Stimulated activated CD4-positive, alpha-beta T cell treated with anti-CD3 and anti-CD28 coated beads, TNF-alpha, amount 100 ng/mL, for 48 hours (primary cell): ENCODE measurements at places on chromosomes 3 and 15.

DNA sequence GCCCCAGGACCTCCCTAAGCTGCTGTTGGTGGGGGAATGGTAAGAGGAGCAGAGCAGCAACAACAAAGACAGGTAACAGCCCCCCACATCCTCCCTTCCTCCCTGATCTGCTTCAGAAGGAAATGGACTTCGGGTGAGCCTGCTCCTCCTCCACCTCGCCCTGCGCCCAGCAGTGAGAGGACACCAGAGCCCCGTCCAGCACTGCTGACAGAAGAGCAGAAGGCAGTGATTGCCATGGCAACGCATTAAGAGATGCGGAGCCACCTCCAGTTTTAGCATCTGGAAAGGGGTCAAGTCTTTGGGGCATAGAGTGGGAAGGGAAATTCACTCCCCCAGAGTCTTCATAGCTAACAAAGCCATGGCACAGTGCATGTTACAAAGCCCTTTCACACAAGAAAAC lies 77.6 kb upstream of the HRH1 start:
- DNase-seq = no peak

DNA sequence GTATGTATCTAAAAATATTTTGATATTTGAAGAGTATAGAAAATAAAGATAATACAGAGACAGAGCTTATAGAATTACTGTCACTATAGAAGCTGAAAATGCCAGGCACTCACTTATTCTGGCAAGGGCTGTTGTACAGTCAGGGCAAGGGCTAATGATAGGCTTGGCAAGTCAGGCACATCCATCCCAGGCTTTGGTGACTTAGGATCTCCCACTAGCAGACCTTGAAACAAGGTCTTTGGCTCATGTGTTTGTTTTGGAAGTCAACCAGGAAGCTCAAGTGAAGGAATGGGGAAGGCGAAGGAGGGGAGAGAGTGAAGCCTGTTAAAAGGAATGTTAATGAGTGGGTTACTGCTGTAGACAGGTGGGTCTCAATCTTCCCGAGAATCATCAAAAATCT lies 199.1 kb upstream of the SUCLG2 start:
- DNase-seq = no peak

DNA sequence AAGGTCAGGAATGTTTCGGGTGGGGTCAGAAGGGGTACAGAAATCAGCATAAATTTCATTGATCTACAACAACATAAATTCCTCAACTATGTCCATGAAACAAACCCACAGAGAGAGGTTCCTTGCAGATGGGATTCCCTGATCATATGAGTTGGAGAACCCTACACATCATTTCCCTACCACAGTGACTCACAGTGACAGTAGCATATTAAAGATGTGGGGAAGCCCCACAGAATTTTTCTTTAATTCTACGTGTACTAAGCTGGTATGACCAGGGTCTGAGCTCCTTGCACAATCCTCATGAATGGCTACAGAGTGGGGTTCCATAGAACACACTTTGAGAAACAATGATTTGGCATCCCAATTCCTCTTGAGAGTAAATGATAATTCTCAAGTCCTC lies 116.9 kb upstream of the RAD18 start:
- DNase-seq = no peak

DNA sequence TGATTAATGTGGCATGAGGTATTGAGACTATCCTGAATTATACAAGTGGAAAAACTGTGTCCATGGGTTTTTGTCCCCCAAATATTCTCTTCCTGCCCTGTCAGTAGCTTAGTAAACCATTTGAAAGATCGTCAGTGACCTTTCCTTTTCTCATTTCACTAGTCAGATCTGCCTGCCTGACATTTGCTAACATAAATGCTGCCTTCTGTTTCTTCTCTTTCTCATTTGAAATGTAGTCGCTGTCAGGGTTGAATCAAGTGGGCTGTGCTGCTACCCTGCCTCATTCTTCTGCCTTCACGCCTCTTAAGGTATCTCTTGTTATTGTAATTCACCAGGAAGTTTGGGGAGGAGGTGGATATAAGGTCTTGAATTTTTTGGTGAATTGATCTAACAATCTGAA lies 67.5 kb downstream of the LRCH3 start:
- no peak for DNase-seq

DNA sequence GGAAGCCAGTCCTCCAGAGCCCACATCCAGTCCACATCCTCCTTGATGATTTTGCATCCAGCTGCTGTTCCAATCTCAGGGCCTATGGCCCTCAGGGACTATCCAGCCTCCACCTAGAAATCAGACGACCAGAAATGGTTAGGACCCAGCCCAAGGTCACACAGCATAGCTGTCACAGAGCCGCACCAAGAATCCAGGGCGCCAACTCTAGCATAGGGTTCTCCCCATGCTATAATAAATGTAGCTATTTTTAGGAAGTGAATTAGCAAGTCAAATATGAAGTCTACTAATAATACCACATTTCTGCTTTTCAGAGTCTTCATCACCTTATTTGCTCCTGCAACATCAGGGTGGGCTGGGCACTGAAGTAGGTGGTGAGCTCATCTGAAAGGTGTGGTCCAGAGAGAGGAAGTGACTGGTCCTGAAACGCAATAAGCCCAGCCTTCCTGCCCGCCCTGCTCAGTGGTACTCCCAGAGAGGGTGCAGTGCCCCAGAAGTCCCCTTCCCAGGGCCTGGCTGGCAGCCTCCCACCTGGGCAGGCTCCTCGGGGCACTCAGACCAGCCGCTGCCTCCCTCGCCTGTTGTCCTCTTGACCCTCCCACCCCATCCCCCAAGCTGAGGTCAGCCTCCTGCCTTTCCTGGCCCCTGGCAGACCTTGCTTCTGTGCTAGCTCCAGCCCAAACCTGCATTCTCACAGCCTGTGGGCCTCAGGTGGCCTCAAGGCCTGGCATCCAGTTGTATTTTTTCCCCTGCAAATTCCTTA lies 17.6 kb upstream of the CYP11A1 start:
- DNase-seq = no peak

DNA sequence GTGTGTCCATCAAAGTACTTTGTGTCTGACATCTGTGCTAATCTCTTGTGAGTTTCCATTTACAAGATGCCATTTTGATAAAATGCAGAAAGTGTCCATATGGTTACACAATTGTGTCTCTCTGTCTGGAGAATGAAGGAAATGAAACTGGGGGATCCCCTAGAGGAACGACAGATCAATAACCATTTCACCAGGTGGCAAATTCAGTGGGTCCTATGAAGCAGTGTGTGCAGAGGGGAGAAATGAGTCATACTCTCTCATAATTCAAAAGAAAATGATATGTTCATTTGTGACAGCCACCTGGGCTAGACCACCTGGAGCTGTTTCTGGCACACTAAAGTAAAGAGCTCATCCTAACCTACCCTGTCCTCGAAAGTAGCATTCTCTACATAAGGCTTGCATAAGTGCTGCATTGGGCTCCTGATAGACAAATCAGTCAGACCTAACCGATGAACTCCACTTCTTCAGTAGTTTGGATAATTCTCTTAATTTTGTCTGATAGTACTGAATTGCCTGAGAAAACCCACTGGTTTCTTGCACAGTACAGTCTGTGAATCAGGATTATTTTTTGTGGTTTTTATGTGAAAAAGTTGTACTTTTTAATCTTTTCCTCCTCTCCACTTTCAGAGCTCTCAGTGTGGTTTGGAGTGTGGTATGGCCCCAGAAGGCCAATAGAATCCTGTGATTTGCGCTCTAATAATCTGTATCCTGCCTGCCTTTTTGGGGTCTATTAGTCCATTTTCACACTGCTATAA lies 10.3 kb upstream of the CD47 start:
- no peak for DNase-seq

DNA sequence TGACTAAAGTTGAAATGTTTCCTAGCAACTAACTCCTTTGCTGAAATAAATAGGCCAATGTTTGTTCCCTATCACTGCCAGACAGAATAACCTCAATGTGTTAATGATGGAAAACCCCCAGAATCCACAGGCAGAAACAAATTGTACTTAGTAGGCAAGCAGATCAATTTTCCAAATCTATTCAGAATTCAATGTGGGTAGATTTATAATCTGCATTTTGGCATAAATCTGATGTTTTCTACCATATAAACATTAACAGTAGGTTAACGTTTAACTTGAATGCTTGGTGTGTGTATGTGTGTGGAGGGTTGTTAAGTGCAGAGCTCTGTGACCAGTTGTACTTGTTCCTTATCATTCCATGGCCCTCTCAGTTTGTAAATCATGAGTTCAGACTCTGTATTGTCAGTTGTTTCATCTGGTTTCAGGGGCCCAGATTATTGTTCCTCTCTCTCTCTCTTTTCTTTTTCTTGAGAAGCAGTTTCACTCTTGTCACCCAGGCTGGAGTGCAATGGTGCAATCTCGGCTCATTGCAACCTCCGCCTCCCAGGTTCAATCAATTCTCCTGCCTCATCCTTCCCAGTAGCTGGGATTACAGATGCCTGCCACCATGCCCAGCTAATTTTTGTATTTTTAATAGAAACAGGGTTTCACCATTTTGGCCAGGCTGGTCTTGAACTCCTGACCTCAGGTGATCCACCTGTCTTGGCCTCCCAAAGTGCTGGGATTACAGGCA lies 32.8 kb downstream of the PLSCR1 start:
- DNase-seq = no peak

DNA sequence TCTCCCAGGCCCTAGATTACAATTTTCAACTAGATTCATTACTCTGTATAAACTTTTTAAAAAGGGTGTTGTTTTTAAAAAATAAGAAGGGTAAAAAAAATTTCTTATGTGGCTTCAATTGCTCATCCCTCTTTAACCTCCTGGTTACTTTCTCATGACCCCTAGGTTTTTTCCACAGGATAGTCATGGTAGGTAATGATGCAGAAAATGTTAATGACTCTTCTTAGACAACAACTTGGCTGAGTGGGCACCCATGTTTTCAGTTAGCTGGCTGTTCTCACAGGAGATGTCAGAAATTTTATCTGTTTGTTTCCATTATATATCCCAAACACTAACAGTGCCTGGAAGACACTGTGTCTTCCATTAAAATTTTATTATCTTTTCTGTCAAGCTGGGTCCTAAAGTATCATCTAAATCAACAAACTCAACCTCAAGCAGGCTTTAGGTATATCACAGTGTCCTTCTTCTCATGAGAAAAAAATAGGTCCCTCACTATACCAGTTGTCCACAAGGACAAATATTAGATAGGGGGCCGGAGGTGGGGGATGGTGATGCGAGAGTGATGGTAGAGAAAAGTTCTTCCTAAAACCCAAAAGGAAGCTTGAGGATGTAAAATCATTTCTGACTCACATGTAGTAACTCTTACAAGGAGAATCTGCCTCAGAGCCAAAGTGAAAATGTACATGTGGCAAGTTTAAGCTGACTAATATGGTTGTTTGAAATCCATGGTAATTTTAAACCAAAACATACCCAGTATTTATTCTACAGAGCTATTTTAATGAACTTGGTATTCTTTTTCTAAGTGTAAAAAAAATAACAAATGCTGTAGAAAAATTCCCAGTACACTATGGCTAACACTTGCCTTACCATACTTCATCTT lies 43.3 kb downstream of the PLOD2 start:
- no peak for DNase-seq

- DNase-seq = no peak
These were observed 52.1 kb downstream of the CMTM8 start for GRCh38 chr3:32290619-32291018.

DNA sequence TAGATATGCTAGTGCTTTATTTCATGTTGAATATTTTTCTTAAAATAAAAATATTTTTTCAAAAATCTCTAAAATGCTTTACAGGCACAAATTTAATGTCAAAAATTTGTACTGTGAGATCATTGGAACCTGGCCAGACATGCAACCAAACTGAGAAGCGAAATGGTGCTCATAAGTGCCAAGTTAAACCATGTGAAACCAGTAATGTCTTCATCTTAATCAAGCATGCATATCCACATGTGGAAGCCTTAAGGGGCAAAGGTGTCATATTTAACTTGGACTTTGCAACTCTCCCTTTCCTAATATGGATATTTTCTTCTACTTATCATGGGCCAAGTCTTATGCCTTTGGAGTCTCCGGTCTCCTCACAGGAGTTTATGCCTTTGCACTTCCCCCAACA lies 208.9 kb upstream of the COL8A1 start:
- DNase-seq = no peak

DNA sequence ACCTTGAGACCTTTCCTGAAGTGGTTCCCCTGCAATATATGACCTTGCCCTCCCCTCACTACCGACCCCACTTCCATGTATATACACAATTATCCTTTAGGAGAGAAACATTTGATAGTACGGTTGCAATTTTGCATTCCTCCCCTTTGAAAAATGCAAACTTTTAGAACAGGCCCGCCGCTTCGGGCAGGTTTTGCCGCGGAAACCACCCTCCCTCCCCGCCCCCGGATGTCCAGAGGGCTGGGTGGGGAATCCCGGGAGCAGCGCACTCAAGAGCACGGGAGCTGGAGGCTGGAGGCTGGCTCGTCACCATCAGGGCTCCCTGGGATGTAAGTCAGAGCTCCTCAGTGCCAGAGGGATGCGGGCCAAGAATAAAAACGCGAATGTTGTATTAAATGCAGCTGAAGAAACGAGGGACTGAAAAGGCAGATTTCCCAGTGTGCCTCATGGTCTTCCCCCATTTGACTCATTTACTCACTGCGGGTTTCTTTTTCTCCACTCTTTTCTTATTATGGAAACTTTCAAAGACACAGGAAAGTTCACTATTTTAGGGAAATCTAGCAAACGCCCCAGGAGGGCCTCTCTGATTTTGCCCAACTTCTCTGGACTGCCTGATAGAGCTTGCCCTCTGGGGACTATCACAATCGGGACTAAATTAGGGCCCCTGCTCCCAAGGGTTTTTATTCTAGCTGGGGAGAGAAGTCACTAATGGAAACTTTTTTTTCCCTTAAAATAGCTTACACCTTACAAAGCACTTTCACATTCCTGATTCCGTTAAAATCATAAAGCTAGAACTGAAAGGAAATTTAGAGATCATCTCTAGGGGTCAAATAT lies 2.9 kb upstream of the USP3 start:
- no peak for DNase-seq

GRCh38 chr3:107657971-107658370 lies 135.2 kb downstream of the BBX start:
- no peak for DNase-seq

- DNase-seq = no peak
These were observed 137.4 kb upstream of the UMPS start for GRCh38 chr3:124592658-124593441.

- DNase-seq = no peak
These were observed 47.1 kb upstream of the ANKRD28 start for GRCh38 chr3:15844889-15845288.

DNA sequence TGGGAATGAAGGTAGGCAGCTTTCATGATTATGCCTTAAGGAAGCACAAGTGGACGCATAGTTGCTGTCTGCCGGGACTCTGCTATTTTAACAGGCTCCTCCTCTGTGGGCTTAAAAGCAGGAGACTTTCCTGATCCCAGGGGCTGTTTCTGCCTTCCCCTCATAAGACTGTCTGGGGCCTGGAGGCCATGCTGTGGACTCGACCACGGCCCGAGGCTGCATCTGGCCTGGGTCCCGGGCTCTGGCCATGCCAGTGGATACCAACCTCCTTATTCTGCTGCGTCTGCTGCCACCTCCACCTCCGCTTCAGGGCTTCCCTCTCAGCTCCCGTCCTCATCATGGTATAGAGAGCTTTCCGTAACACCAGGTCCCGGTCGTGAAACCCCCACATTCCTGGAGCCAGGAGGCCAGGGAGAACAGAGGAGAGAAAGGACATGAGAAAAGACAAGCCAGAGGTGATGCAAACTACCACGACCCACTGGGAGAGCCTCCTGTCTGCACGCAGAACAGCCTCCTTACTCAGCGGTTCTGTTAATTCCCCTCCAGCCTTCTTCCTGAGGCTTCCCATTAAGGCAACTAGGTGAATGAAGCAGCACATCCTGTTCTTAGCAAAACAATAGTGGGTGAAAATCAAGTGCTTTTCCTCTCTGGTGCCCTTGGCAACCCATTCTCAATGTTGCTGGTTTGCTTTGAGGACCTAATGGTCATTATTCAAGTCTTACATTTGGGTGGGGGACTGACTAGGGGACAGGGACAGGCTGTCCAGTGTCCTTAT lies 200.5 kb downstream of the KLF13 start:
- DNase-seq = no peak
